KG1 (cell line): ENCODE measurements at places on chromosomes 16 and 17.
A peak's percentile ranks its signal among the peaks of the same experiment; 100 is the strongest.

GRCh38 chr16:80717611-80718010 is 86.8 kb downstream of the CDYL2 start:
- no peak for DNase-seq

- DNase-seq: no peak
These were observed 89.9 kb upstream of the ELAC2 start for GRCh38 chr17:13107676-13108235.

GRCh38 chr16:85010931-85011845 is at the start of gene ZDHHC7:
Gene ZDHHC7 (minus strand): TSS chr16:85011535. CDS start chr16:84990618, 20,917 bp downstream.
- peak; percentile 78 for DNase-seq

DNA sequence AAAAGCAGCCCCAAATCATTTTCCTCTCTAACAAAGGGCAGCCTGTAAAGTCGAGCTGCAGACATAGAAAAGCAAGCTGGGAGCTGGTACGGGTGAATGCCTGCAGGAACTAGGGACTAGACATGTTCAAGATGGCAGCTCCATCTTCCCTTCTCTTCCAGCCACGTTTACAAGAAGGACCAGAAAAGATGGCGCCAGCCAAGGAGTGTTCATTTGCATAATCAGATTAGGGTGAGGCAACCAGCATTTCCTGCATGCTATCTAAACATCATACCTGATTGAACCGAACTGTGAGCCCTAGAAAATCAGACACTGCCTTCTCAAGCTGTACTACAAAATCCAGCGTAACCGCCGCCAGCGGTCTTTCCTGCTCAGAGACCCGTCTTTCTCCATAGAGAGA is 896.8 kb downstream of the CDH11 start:
- no peak for DNase-seq

DNA sequence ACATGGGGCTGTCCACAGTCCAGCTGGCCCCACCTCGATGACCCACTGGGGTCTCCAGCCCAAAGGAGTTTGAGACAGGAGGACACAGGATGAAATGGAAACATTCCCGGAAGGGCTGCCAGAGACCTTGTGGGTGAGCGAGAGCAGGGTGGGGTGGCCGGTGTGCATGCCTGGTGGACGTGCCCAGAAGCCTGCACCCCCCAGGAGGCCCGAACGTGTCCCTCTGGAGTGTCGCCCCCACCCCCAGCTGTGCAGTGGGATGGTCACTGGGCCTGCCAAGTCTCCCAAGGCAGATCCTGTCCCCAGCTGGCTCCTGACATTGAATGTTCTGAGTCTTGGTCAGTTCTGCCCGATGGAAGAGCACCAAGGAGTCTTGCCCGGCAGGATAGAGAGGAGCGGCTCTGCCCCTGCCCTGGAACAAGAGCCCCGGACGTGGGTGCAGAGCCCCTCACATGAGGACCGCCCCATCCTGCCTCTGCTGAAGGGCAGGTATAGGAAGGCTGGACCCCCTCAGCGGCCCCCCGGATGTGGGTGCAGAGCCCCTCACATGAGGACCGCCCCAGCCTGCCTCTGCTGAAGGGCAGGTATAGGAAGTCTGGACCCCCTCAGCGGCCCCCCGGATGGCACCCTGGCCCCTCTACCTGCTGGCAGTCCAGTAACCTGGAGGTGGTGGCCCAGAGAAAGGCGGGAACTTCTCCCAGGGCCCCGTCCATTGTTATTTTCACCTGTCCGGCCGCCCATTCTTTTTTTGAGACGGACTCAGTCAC is 3.1 kb upstream of the CAPN15 start:
- DNase-seq: no peak
